ENCODE measurements at places on chromosomes 1 and 21.

- no peak for DNase-seq
Observed at GRCh38 chr1:174768516-174768915, 231.2 kb upstream of the CACYBP start.

- DNase-seq, result no peak
Observed at GRCh38 chr1:53080041-53080440, 18.0 kb downstream of the PODN start.

DNA sequence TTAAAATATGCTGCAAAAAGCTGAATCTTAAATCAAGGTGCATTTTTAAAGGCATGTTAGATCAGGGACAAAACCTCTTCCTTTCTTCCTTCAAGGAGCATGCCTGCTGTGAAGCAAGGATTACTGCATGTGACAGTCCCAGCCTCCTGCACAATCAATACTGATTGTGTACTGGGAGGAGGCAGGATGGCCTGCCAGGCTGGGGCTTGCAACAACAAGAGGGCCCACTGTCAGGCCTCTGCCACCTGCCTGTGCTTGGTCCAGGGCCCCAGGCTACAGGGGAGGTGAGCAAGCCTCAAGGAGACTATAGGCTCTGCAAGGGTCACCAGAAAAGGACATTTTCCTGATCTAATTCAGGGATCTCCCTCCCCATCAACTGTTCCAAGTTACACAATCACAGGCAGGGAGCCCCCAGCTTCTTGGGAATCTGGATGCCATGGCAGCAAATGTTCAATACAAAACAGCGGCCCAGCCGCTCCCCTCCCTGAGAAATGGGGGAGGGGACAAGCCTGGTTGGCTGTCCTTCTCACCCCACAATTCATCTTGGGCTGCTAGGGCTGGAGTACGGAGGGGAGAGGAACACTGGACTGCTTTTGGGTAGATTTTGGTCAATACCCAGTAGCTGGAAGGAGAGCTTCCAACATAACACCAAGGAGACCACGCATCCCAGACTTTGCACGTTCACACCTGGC, 76.7 kb downstream of the SSBP3 start:
- DNase-seq, result peak; percentile 74

GRCh38 chr1:240004086-240004749, 87.5 kb upstream of the FMN2 start:
- peak; percentile 31 for DNase-seq

- DNase-seq, result no peak
Observed at GRCh38 chr21:41854426-41854995, 24.6 kb downstream of the PRDM15 start.

GRCh38 chr21:40640266-40640789, 206.6 kb downstream of the DSCAM start:
- DNase-seq, result no peak

GRCh38 chr1:1599935-1600860, at the start of gene FNDC10:
FNDC10 (minus strand) TSS chr1:1600135; CDS start chr1:1600015, 120 bp downstream.
- DNase-seq, result peak; percentile 63

GRCh38 chr1:72521659-72522058, 239.3 kb upstream of the NEGR1 start:
- DNase-seq, result no peak

- DNase-seq, result peak; percentile 25
Observed at GRCh38 chr1:231949277-231950091, 322.9 kb downstream of the DISC1 start.

GRCh38 chr1:2377751-2378440, 13.5 kb downstream of the MORN1 start:
- no peak for DNase-seq

GRCh38 chr1:154178013-154178412, 13.9 kb downstream of the TPM3 start:
- DNase-seq, result no peak

DNA sequence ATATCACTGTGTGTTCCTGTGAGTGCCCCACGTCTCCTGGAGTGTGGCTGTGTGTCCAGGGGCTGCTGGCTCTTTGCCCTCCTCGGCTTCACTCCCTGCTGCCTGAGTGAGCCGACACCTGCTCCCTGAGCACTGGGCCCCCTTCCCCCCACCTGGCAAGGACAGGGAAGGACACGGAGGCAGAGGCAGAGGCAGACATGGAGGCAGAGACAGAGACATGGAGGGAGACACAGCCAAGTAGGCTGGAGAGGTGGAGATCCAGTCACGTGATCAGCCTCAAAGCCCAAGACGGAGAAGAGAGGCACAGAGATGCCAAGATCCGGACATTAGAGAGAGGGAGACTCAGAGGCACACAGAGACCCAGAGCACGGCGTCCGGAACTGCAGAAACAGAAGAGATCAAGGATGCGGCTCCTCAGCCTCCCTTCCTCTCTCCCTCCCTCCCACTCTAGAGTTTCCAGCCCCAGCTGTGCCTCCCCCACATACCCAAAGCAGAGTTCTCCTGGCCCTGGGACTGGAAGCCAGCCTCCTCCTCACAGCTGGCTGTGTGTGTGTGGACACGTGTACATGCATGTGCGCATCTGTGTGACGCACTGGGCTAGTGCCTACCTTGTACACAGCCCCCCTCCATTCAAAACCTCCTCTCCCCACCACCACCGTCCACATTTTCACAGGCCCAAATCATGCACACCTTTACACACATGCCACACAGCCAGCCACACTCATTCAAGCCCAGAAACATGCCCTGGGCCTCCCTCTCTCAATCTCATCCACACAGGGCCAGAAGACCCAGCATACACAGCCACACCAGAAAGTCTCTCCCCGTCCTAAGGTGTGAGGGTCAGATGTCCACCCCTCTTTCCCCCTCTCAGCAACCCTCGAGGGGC, 39.1 kb upstream of the WASF2 start:
- DNase-seq, result peak; percentile 58
